PC-9 (cell line): ENCODE measurements at places on chromosomes 16 and 17. TPM values are rescaled to one million over a fixed set of nuclear protein-coding genes. Genes with fewer than 3 reads are reported as not detected.

The TPPP3 gene
- total RNA-seq = 3.1 and 4.5 TPM in 2 replicates

The TBC1D26 gene
- 0.55 and 0.85 TPM in 2 replicates for total RNA-seq

The PYDC1 gene
- not detected in 2 replicates for total RNA-seq

The MYO15A gene
- 3.5 and 4.9 TPM in 2 replicates for total RNA-seq

GRCh38 chr17:64139542-64139941 is 9.6 kb upstream of the ERN1 start:
- DNase-seq = no peak

DNA sequence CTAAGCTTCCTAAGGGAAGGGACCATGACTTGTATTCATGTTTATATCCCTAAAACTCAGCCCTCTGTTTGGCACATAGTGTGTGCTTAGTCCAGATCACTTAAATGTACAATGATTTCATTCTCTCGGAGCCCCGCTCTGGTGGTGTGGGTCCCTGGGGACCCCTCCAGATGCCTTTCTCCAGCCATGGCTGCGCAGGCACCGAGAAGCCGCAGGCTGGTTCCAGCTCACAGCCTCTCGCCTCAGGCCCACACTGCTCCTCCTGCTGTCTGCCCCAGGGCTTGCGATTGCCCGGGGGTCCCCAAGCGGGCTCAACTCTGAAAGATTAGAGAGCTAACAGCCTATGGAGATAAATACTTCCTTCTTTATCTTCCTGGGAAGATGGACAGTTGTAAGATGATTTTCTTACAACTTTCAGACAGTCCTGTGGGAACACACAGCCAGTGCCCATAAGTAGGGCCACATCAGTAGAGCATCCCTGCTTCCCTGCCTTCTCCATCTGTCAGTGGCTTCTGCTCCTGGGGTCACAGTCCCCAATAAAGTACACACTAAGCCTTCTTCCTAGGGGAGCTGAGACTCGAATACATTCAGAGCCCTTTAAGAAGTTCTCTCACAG is 66.2 kb downstream of the CENPV start:
- no peak for DNase-seq

DNA sequence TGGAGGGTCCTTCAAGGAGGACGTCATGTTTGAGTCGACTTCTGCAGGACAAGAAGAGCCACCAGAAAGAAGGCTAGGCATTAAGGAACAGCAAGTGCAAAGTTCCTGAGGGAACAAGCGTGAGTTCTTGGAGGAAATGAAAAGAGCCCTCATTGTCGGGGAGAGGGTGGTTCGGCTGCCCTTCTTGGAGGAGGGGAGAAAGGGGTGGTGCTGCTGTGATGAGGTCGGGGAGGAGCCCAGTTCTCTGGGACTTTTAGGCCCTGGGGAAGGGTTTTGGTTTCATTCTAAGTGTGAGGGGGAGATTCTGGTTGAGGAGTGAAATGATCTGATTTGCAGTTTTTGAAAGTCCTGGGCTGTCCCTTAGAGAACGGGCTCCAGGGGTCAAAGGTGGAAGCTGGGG is 4.1 kb downstream of the BICDL2 start:
- DNase-seq = no peak

DNA sequence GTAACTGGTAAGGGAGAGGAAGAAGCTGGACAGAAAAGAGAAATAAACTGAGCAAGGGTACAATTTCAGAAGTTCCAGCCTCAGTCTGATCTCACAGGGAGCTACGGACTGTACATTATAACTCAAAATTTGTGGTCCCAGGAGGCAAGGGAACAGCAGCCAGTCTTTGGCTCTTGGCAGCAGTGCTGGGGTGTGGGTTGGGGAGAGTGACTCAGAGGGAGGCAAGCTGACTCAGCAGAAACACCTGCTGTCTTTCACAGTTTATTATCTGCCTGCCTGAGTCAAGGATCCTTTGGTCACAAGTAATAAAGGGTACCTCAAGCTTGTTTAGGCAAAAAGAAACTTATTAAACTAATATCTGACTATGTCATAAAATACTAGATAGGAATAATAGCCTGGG is 73.5 kb upstream of the KIF2B start:
- DNase-seq = no peak
